ENCODE measurements at places on chromosomes 3 and 15.

- no peak for DNase-seq
Measured at GRCh38 chr15:68205954-68206539, 915 bp upstream of the CALML4 start.

- no peak for DNase-seq
Measured at GRCh38 chr3:154548341-154548740, 118.4 kb upstream of the GPR149 start.

DNA sequence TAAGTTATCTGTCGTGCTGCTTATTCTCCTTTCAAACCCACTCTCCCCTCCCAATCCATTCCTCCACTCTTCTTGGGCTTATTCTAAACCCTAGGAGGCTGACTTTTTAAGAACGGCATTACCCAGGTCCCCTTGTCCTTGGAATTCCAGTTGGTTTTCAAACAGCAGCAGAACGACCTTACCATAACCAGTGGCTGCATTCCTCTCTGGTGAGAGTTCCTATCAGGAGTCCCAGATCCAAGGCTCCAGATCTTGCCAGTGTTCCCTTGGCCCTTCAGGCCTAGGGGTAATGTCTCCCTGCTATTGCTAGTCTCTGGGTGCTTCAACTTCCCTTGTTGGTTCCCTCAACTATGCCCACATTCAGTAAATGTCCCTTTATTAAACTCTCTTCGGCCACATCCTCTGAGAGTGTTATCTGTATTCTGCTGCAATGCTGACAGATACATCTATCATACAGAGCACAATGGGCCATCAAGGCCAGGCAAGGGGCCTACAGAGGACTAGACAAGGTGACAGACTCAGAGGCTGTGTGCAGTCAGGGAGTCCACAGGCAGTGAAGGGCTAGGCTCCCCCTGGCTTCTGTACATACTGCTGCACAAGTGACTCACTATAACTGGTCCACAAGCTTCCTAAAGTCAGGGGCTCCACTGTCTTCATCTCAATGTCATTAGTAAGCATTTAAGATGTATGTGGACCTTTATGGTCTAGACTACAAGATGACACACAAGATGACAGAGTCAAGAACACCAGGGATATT lies 10.1 kb downstream of the LYSMD2 start:
- DNase-seq = peak; percentile 68

- no peak for DNase-seq
Measured at GRCh38 chr3:188664795-188665194, 507.0 kb upstream of the TPRG1 start.

- peak; percentile 23 for DNase-seq
Measured at GRCh38 chr3:107981471-107982111, 109.2 kb downstream of the CD47 start.

DNA sequence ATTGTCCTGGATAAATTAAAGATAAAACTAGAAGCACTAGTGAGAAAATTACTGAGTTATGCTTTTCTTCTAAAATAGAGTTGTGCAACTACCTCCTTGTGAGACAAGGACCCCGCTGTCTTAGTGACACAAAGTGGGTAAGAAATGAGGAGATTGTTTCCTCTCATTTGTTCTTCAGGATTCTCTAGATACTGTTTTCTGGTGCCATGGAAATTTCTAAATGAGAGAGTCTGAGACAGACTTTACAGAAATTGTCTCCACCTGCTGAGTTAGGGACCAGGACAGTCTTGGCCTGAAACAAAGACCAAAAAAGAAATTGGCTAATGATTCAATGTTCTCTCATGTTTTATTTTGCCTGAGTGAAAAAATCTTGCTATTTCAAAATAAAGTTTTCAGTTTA lies 427.5 kb downstream of the TUSC7 start:
- no peak for DNase-seq

GRCh38 chr15:67838789-67839332 lies 984 bp downstream of the RNU6-1 start:
- DNase-seq = peak; percentile 69

GRCh38 chr3:69999140-70000027 lies at the start of gene SAMMSON:
TSS of gene SAMMSON (plus strand) at chr3:69999733.
- peak; percentile 14 for DNase-seq

DNA sequence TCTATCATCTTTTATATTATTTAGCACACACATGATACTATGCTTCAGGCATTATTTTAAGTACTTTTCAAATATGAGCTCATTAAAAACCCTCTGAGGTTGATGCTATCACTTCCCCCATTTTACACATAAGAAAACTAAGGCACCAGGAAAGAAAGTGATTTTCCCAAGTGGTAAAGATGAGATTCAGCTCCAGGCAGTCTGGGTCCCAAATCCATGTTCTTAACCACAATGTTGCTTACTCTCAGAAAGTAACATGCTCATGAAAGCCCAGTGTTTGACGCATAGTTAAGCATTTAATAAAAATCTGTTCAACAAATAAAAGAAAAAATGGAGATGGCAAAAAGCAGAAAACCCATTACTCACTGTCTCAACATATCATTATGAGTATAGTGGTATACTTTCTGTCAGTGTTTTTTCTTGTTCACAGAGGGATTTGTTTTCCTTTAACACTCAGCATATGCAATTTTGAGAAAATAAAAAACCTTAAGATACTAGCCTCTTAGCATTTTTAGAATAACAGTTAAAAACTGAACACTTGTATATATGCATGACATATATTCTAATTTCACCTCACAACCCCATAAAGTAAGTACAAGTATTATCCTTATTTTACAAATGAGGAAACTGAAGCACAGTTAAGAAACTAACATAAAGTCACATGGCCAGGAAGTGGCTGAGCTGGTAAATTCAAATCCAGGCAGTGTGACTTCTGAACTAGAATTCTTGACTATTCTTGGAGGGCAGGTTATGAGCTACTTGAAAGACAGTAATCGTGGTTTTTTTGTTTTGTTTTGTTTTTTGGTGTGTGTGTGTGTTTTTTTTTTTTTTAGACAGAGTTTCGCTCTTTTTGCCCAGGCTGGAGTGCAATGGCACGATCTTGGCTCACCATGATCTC lies 10.4 kb downstream of the PEAK1 start:
- DNase-seq = no peak

- peak; percentile 64 for DNase-seq
Measured at GRCh38 chr3:17894434-17895060, 152.1 kb upstream of the TBC1D5 start.

DNA sequence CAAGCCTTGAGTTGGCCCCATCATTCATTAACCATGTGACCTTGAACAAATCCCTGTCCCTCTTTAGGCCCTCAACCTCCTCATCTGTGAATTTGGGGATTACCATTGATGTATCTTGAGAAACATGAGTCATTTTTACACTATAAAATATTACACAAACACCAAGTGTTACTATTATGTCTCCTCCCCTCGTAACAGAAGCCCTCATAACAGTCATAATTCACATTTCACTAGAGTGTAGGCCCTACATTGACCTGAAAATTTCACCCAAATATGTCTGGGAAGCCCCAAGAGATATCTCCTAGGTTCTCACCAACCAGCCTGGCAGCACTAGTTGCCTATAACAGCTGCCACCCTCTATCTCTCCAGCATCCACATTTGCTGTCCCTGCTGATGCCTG lies 15.8 kb upstream of the SLC6A1 start:
- DNase-seq = no peak

- DNase-seq = peak; percentile 96
Measured at GRCh38 chr3:48598323-48599076, 3.4 kb upstream of the COL7A1 start.

DNA sequence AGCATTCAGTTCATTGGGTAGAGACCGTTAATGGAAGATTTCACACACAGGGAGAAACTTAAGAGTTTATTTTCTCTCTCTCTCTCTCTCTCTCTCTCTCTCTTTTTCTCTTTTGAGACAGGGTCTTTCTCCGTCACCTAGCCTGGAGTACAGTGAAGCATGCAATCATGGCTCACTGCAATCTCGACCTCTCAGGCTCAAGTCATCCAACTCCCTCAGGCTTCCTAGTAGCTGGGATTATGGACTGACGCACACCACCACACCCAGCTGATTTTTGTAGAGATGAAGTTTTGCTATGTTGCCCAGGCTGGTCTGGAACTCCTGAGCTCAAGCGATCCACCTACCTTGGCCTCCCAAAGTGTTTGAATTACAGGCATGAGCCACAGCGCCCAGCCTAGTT lies 1.6 kb downstream of the WDR72 start:
- no peak for DNase-seq

Data from GM23248 (cell line).